T follicular helper cell (primary cell): ENCODE measurements at places on chromosomes 6 and 20.

- no peak for DNase-seq
Observed at GRCh38 chr20:57106692-57107091, 159.7 kb downstream of the BMP7 start.

- DNase-seq, result no peak
Observed at GRCh38 chr6:132685009-132685408, 26.0 kb upstream of the TAAR1 start.

GRCh38 chr6:17923401-17923863 lies 64.0 kb downstream of the KIF13A start:
- no peak for DNase-seq

- no peak for DNase-seq
Observed at GRCh38 chr6:2375443-2375842, 130.0 kb upstream of the GMDS start.

DNA sequence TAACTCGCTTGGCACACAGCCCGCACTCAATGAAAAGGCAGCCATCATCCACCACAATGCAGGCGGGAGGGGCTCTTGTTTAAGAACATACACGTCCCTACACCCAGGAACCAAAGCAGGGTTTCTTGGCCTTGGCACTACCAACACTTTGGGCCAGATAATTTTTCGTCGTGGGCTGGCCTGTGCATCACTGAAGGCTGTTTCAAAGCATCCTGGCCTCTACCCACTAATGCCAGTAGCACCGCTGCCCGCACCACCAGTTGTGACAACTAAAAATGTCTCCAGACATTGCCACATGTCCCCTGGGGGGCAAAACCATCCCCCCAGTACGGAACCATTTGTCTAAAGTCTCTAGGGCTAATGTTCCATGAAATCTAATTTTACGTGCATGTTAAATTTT lies 13.0 kb downstream of the UQCC2 start:
- DNase-seq, result no peak

- DNase-seq, result no peak
Observed at GRCh38 chr6:167130712-167131684, 8.1 kb downstream of the CCR6 start.

DNA sequence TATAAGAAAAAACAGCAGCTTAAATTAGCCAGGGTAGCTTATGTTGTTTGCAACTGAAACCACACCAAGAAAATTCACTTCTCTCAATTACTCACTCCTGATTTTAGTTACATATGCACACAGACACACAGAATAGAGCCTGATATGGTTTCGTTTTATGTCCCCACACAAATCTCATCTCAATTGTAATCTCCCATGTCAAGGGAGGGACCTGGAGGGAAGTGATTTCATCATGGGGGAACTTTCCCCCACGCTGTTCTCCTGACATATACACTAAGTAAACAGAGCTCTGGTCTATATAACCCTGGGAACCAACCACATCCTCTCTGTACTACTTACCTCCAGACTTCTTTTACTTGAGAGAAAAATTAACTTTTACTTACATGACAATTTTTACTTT lies 9.8 kb downstream of the OR12D1 start:
- DNase-seq, result no peak

DNA sequence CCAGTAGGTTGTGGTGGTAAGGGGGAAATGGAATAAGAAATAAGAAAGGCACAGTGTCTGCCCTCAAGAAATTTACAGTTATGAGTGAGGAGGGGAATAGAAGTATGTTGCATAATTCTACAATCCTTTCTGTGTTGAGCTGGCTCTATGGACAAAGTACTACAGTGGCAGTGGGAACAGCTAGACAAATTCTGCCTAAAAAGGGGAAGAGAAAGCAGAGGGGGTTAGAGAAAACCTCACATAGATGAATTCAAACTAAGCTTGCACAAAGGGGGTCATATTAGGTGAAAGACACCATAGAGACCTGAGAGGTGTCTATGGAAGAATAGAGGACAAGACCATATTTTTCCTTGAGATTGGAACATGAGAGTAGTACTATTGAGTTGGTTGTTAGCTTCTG lies 146.9 kb upstream of the VGLL2 start:
- DNase-seq, result no peak

GRCh38 chr20:64242797-64243475 lies 12.6 kb upstream of the PCMTD2 start:
- DNase-seq, result no peak

DNA sequence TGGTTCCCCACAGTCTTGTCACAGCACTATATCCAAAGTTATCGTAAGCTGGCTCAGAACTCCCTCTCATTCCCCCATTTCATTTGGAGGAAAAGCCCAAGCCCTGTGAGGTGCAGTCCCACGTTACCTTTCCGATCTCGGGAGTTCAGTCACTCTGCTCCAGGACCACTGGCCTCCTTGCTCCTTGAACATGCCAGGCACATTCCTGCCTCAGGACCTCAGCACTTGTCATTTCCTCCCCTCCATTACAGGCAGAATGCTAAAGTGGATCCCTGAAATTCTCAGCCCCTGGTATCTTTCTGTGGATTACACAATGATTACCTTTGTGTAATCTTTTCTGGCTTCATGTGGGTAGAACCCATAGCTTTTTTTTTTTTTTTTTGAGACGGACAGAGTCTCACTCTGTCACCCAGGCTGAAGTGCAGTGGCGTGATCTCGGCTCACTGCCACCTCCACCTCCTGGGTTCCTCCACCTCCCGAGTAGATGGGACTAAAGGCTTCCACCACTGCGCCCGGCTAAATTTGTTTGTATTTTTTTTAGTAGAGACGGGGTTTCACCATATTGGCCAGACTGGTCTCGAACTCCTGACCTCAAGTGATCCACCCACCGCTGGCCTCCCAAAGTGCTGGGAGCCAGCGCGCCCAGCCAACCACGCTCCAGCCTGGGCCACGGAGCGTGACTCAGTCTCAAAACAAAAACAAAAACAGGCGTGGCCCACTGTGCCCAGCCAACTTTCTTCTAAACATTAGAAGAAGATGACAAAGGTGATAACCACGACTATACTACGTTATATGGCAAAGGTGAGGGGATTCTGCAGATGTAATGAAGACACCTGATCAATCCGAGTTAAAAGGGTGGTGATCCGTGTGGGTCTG lies 4.0 kb upstream of the OXT start:
- no peak for DNase-seq

- DNase-seq, result no peak
Observed at GRCh38 chr6:46325561-46326530, 155.1 kb upstream of the ENPP5 start.

DNA sequence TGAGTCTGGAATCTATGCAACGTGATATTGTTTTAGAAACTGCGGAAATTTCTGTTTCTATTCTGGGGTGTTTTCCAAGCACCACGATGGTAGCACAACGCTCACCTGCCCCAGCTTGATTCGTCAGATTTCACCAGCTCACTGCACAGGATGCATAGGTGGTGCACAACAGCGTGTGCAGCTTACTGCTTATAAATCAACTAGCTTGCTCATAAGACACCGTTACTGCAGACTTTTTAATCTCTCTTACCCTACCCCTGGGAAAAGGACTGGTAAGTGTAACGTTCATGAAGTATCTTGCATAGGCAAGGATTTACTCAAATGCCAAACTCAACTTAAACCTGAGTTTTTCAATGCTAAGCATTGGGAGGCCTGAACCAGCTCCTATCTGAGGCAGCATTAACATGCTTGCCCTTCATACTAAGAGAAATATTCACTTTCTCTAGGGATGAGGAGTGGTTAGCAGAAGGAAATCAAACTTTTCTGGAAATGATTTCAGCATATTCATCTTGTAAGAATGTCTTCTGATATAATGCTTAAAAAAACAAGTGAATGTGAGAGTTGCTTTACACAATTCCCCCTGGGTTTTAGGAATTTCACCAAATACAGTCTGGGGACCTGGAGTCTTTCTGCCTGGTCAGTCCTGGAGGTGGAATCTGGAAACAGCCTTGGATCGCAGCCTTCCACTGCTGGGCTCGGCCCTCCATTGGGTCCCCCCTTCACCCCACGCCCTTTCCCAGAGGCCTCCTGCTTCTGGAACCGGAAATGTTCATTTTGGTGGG lies 100.6 kb downstream of the DACT2 start:
- DNase-seq, result no peak

- no peak for DNase-seq
Observed at GRCh38 chr6:149212206-149212605, 105.3 kb upstream of the TAB2 start.

- DNase-seq, result no peak
Observed at GRCh38 chr6:70886661-70887060, 70.2 kb downstream of the B3GAT2 start.

- DNase-seq, result no peak
Observed at GRCh38 chr6:63881791-63882190, 246.2 kb downstream of the PHF3 start.

DNA sequence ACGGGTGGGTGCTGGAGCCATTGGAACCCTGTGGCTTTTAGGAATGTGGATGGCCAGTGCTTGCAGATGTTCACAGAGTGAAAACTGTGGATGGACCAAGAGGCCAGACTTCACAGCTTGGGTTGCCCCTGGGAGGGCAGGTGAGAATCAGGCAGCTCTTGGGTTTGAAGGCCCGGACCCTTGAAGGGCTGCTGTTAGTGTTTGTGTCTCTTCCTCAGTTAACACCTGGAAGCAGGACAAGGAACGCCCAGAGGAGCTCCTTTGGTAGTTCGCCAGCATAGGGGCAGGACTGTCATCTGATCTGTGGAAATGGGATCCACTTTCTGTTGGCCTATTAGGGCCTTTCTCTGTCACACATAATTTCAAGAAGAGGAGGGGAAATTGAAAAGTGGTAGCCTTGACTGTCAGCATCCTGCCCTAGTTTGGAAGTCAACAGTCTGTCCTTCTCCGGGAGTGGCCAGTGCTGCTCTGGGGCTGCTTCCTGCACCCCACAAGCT lies 43.6 kb downstream of the RIOK1 start:
- DNase-seq, result no peak

DNA sequence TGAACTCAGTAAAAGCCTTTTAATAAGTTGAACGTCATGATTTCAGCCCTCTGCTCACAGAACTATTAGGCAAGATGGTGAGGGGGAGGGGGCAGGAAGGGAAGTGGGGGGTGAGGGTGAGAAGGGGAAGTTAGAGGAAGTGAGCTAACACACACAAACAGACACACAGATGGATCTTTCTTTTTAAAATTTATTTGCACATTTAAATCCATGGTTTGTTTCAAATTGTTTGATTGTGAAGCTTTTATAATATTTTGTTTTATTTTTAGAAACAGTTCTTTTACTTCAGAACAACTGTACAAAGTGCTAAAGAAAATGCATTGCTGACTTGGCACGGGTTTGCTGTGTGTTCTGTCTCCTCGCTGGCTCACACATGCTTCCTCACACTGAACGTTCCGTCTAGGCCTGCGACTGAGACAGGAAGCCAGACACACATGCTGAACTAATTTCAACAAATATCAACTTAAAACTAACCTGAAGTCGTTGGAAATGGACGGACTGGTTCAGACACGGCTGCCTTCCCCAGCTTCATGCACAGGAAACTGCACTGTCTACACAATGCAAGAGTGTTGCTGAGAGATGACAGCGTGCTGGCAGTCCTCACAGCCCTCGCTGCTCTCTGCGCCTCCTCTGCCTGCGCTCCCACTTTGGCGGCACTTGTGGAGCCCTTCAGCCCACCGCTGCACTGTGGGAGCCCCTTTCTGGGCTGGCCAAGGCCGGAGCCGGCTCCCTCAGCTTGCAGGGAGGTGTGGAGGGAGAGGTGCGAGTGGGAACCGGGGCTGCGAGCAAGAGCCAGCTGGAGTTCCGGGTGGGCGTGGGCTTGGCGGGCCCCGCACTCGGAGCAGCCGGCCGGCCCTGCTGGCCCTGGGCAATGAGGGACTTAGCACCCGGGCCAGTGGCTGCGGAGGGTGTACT lies 8.1 kb upstream of the ZBP1 start:
- DNase-seq, result peak; percentile 63

GRCh38 chr6:72820906-72821305 lies 199.0 kb downstream of the KCNQ5 start:
- DNase-seq, result no peak

- DNase-seq, result no peak
Observed at GRCh38 chr6:43978473-43979346, 148.5 kb downstream of the MRPL14 start.

DNA sequence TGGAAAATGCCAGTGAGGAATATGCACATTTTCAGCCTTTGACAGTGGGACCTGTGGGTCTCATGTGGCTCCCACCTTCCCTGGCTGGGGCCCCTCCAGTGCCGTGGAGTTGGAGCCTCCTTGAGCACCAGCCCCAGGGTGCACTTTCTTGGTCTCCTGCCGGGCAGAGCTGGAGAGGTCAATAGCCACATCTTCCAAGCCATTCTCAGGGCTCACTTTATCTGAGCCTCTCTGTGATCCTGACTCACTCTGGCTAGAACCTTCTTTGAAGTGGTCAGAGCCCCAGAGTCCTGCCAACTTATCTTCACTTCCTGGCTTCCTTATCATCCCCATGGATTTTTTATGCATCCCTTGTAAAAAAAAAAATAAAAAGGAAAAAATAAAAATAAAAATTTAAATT lies 5.7 kb downstream of the VSX1 start:
- no peak for DNase-seq

DNA sequence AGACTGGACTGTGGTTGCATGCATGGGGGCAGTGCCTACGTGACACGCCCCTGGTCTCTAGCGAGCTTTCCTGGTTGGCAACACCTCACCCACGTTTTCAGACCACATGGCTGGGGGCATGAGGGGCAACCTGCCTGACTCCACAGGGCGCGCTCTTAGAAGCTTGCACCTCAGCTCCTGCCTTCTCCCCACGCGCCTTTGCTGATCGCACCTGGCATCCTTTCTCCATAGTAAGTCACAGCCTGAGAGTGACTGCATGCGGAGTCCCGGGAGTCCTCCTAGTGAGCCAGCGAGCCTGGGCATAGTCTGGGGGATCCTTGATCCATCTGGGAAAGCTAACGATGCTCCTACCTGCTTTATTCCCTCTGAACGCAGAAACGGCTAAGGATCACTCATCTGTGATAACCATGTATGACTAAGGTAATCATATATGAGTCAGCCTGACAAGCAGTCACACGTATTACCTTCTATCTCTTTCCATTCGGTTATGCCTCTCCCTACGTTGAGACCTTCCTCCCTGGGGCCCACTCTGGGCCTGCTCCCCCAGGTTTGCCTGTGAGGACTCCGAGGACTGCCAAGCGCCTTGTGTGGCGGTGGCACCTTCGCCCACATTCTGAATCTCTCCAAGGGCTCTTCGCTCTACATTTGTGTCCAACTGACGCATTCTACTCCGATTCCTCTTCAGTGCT lies 4.5 kb downstream of the TCFL5 start:
- no peak for DNase-seq

- no peak for DNase-seq
Observed at GRCh38 chr6:106273087-106273486, 52.5 kb downstream of the ATG5 start.

GRCh38 chr6:7434672-7435071 lies 45.1 kb downstream of the RIOK1 start:
- DNase-seq, result no peak

DNA sequence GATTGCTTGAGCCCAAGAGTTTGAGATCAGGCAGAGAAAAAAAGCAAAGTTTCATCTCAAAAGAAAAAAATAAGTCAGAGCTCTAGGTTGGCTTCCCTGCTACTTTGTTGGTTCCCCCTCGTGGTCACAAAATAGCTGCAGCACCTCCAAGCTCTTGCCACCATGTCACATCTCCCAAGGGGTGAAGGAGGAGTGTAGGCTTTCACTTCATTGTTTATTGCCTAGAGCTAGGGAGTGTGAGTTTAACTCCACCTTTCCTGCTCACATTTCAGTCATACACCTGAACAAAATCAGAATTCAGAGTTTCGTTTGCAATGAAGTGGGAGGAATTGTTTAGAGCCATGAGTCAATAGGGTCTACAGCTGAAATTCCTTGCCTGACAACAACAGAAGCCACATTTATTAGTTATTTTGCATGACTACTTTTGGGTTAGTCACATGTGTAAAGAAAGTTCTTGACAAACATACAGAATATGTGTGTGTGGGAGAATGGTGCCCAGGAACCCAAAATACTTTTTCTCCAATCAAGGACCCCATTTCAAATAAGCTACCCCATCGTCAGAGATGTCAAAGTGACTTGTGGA lies 56.2 kb upstream of the UFL1 start:
- DNase-seq, result no peak
